ENCODE measurements at places on chromosomes 4 and X.

DNA sequence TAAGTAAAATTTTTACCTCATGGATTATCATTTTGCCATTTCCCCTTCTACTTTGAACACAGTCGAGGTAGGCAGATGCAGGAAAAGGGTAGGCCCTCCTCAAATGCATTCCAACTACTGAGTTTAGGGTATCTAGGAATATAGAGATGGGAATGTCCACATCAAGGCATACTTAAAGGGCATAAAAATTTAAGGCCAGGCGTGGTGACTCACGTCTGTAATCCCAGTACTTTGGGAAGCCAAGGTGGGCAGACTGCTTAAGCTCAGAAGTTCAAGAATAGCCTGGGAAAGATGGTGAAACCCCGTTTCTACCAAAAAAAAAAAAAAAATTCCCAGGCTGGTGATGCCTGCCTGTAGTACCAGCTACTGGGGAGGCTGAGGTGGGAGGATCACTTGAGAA lies 146.5 kb downstream of the PDGFC start:
- no peak for DNase-seq

GRCh38 chrX:103889216-103889615 lies 57.2 kb upstream of the RAB9B start:
- DNase-seq: no peak

GRCh38 chr4:101699441-101700124 lies 90.9 kb upstream of the BANK1 start:
- no peak for DNase-seq

- DNase-seq: no peak
Observed at GRCh38 chr4:22014222-22014741, 65.7 kb upstream of the KCNIP4 start.

DNA sequence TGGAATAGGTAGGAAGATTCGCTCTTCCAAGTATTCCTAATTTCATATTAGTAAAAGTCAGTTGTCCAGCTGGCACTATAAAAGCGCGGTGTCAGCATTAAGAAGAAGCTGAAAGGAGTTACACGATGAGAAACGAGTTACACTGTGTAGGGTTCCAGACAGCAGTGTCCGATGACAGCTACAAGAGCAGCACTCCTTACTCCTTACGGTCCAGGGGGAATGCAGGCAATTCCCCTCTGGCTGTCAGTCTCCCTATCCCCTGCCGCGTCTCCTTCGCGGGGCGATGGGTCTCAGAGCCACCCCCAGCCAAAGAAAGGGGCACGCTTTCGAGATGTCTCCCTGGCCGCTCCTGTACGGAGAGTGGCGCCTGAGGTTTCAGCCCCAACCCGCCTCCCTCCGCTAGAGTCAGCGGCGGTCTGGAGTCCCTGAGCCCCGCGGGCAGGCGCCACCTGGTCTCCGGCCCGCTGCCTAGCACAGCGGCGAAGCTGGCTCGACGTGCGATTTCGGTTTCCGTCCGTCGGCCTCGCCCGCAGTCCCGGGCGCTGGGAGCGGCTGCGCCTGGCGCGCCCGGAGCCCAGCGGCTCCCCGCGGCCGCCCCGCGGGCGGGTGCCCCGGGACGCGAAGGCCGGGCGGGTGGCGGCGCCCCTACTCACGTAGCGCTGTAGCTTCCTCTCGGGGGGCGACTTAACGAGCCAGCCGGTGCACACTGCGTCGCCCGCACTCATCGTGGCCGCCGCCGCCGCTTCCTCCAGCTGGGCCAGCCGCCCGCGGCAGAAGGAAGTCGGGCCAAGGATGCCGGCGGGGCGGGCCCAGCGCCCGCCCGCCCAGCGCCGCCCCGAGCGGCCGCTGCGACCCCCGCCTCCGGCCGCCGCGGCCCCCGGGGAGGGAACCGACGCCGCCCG lies at the start of gene GAB3:
Gene GAB3, minus strand, starts transcription at position 777 of the 902 bp plus-strand sequence. Its CDS starts 52 bp downstream, at position 725.
- no peak for DNase-seq

DNA sequence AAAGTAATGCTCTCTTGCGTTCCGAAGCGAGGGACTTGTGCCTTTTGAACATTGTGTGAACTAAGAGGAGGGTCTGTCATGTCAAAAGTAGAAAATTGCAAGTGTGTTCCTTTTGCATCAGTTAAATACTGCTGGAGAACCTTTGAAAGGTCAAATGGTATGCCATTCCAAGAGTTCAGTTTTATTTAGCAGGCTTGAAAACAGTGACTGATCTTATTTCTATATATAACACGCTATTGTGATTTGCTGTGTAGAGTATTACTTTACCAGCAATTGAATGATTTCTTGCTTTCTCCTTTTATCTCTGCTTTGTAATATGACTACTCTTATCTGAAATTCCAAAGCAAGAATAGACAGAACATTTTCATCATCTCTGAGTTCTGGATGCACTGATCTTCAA lies at the start of gene TECRL:
Gene TECRL, minus strand, starts transcription at position 151 of the 400 bp plus-strand sequence. Its CDS starts 99 bp downstream, at position 52.
- DNase-seq: no peak

GRCh38 chr4:109559625-109559982 lies 442 bp upstream of the MCUB start:
- DNase-seq: no peak

Data from T follicular helper cell (primary cell).